ENCODE measurements at places on chromosomes 1 and 21.

GRCh38 chr1:149936170-149936991 lies at the start of gene MTMR11:
MTMR11 (minus strand) TSS chr1:149936879; CDS start chr1:149936647, 232 bp downstream.
- DNase-seq = peak; percentile 59

GRCh38 chr1:7060745-7061144 lies 275.5 kb downstream of the CAMTA1 start:
- no peak for DNase-seq

GRCh38 chr1:155255243-155256007 lies at the start of gene ENTREP3:
ENTREP3 (minus strand) TSS chr1:155255483; CDS start chr1:155254877, 606 bp downstream.
- peak; percentile 87 for DNase-seq

GRCh38 chr21:46229133-46229922 lies 754 bp upstream of the LSS start:
- DNase-seq = no peak

DNA sequence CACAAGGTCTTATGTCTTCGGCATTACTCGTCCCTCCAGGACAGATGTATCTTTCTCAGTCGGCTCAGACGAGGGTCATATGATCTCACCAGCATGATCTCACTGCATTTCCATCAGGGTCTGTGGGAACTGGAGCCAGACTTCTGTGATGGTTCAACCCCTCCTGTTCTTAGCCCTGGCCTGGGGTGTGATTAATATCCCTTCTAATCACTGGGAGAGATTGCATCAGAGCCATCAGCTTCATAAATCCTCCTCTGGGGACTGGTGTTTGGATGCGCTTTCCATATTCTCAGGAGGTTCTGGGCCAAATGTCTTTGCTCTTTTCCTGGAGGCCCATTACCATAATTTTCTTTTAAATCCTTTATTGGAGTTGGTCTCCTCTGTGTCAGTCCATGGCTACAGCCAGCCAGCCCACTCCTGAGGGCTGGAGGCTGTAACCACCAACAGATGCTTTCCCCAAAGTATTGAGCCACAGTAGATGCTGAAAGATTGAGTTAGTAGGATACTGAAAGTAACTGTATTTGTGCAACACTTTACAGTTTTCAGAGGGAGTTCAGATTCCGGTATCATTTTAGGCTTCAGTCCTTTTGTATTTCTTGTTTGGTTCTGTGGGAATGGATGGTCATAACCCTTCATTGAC lies 20.0 kb downstream of the CACNA1E start:
- DNase-seq = no peak

GRCh38 chr21:39641827-39642450 lies 29.2 kb downstream of the B3GALT5 start:
- DNase-seq = no peak

Data from mucosa of gallbladder (tissue), 1 donor.